ENCODE measurements at places on chromosomes 11 and 22. TPM values are rescaled to one million over a fixed set of nuclear protein-coding genes. Genes with fewer than 3 reads are reported as not detected.

The RBMXL2 gene
- total RNA-seq, result 0.12 TPM

The TOLLIP gene
- total RNA-seq, result 28.5 TPM

The FXYD2 gene
- 0.52 TPM for total RNA-seq

The RTN4R gene
- total RNA-seq, result 19.0 TPM

DNA sequence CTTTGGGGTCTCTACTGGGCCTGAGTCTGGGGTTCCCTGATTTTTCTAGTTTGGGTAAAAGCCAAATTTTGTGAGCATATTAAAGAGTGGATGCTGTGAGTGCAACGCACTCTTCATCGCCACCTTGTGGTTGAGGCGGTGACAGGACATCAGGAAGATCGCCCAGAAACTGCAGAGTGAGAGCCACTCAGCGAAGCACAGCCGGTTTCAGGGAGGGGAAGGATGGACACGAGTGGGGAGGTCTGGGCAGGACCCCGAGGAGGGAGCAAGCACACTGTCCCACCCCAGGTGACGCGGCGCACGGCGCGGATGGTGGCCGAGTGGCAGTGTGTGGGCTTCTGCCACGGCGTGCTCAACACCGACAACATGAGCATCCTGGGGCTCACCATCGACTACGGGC, 9.1 kb downstream of the SELENOO start:
- DNase-seq, result no peak

- no peak for DNase-seq
Observed at GRCh38 chr11:119406005-119406404, 17.0 kb downstream of the THY1 start.

- DNase-seq, result no peak
Observed at GRCh38 chr11:23455321-23455891, 595.1 kb upstream of the CCDC179 start.

DNA sequence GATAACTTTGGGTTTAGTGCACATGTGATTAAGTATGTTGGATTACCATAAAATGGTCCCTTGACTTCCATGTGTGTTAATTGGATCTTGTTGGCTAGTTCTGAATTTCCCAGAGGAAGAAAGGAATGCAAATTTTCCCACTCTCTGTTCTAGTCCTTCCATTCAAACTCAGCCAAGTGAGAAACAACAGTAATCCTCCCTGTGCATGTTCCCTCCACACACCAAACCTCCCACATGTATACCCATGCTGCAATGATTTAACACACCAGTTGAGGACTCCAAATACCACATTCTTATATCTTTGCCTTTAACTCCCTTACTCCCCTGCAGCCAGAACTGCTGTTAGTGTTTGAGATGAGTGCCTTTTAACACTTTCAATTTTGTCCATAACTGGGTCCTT, 1158.9 kb downstream of the DLG2 start:
- no peak for DNase-seq

DNA sequence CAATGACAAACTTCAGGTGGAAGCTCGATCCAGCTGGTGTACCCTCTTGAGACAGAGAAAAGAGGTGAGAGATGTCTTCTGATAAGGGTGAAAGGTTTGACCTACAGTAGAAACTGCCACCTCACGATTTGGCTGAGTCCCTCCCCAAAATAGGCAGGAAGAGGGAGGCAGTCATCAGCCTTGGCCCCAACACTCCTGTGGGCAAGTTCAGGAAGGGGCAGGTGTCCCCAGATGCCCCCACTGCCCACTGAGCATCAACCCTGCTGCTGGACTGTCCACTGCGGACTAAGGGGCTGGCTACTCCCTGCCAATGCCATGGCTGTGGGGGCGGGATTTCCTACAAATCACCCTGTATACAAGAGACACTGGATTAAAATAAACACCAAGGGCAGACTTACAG, 441.4 kb downstream of the BUD13 start:
- DNase-seq, result no peak

GRCh38 chr11:32435942-32436750, 807 bp upstream of the WT1 start:
- no peak for DNase-seq

GRCh38 chr22:49404576-49405241, 423.0 kb downstream of the BRD1 start:
- no peak for DNase-seq

Data from HCT116 (cell line).